ENCODE measurements at places on chromosomes 1 and 21. TPM values are rescaled to one million over a fixed set of nuclear protein-coding genes. Genes with fewer than 3 reads are reported as not detected.
A peak's percentile ranks its signal among the peaks of the same experiment; 100 is the strongest.

DNA sequence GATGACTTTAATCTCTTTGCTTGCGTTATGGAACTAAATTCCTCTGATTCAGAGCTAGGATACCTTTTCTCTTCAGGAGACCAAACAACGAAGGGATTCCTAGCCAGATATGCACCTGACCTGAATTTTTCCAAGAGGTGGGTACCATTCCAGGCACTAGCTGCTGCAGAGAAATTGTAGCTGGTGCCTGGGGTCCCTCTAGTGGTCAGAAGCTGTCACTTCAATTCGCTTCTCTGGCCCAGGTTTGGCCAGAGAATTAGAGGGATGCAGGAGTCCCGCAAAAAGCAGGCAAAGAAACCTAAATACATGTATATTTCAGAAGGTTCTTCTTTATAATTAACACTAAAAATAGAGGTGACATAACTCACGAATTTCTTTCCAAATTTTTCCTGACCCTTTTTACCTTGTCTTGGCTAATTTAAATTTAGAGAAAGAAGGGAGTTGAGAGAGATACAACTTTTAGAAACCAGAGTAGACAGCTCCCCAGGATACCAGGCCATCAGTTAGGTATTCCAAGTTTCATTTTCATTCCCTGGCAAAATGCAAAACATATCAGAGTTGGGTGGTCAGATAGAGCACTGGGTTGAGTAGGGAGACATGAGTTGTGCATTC lies 9.6 kb downstream of the ACKR1 start:
- DNase-seq = peak; percentile 45

- DNase-seq = no peak
These were observed 182.9 kb upstream of the FGGY start for GRCh38 chr1:59113876-59114457.

The HFM1 gene
- total RNA-seq = 0.20 TPM

GRCh38 chr1:42041031-42041430 lies 112.2 kb upstream of the GUCA2B start:
- no peak for DNase-seq

The DDAH1 gene
- 31.8 TPM for total RNA-seq

The TMEM240 gene
- 1.1 TPM for total RNA-seq

GRCh38 chr1:29811247-29811646 lies 574.9 kb downstream of the PTPRU start:
- no peak for DNase-seq

The BATF3 gene
- 2.0 TPM for total RNA-seq

The HORMAD1 gene
- total RNA-seq = not detected

The OR14I1 gene
- not detected for total RNA-seq

- no peak for DNase-seq
These were observed 61.6 kb upstream of the ECE1 start for GRCh38 chr1:21351901-21352300.

DNA sequence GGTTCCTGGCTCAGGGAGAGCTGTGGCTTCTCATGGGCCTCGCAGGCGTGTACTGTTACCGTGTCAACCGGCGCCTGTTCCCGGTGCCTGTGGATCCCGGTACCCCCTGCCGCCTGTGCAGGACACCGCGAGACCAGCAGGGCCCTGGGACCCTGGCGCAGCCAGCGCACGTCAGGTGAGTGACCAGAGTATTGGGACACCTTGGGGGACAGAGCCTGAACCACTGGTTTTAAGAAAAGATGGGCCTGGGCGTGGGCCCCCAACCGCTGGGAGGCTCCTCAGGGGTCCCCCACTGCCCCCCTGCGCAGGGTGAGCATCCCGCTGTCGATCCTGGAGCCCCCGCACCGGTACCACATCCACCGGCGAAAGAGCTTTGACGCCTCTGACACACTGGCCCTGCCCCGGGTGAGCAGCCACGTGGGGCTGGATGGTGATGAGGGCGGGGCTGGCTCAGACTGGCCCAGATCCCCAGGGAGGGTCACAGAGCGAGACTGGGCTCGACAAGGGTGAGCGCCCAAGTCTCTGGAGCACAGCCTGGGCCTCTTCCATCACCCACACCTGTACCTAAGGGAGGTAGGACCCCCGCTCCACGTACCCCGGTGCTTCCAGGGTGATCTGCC lies 10.5 kb downstream of the MIIP start:
- no peak for DNase-seq

The KRTAP19-3 gene
- not detected for total RNA-seq

DNA sequence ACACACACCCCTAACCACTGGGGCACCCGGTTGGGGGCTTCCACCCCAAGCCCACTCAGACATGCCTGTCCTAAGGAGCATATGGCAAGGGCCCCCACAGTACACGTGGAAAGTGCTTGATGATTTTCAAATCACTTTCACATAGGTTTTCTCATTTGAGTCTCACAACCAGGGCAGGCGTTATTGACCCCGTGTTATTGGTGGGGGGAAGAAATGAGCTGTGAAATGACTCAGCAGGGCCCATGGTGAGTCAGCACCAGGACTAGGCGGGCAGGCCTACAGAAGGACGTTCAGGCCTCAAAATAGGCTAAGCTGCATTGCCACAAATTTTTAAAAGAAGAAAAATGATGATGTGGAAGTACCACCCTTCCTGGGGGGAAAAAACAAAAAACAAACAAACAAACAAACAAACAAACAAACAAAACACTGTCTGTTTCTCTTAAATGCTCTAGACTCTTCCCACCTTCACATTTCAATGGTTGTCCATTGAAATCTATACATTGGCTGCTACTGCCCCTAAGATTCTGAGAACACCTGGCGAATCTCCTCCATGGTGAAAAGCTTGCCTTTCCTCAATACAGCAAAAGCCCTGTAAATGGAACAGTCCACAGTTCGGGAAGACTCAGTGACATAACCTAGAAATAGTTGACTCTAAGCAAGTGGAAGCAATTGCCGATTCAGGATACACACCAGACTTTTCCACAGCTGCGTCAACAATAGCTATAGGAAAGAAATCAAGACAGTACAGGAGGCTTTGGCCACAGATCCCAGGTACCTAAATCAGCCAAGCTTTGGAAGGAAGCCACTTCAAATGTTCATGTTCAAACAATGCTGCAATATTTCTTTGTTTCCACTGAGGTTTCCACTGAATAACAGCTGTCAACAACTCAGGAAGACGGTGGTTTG lies 234.7 kb downstream of the TOMM20 start:
- DNase-seq = peak; percentile 90

- no peak for DNase-seq
These were observed 446.6 kb downstream of the PLA2G4A start for GRCh38 chr1:187275346-187275745.

The TBX15 gene
- total RNA-seq = under 0.01 TPM

DNA sequence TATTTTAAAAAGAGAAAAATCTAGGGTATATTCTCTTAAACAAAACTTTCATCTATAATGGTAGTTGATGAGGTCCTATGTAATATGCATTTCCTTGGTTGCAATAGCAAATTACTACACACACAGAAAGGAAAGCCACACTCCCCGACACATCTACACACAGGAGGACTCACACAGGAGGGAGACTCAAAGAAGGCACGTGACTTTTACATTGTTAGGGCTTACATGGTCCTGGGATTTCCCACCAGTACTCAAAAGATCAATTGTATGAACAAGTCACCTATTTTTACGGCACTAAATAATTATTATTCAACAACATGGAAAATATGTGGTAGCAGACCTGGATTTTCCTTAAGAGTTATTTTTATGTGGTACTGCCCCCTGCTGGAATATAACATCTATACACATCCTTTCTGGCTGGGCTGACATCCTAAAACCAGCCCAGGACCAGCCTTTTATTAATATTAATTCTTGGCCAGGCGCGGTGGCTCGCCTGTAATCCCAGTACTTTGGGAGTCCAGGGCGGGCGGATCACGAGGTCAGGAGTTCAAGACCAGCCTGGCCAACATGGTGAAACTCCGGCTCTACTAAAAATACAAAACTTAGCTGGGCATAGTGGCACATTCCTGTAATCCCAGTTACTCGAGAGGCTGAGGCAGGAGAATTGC lies 33.9 kb upstream of the LGALS8 start:
- peak; percentile 79 for DNase-seq

GRCh38 chr1:152461544-152461943 lies 47.5 kb upstream of the CRNN start:
- DNase-seq = peak; percentile 80

DNA sequence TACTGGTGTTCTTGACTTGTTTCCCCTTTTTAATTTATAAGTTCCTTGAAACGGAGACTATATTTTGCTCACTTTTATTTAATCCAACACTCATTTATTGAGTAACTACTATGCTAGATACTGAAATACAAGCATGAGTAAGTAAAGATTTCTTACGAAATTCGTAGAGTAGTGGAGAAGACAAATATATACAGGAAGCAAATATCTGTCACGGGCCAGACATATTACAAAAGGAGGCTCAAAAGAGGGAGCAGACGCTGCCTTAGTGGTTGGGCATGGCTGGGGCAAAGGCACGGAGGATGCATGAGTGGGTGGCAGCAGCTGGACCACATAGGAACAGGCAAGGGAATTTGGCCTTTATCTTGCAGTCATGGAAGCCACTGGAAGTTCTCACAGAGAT lies 6.8 kb downstream of the NCF2 start:
- DNase-seq = no peak

GRCh38 chr1:45880930-45881329 lies 77.5 kb downstream of the MAST2 start:
- no peak for DNase-seq

- DNase-seq = no peak
These were observed 113.7 kb downstream of the RGL1 start for GRCh38 chr1:183918589-183918988.

DNA sequence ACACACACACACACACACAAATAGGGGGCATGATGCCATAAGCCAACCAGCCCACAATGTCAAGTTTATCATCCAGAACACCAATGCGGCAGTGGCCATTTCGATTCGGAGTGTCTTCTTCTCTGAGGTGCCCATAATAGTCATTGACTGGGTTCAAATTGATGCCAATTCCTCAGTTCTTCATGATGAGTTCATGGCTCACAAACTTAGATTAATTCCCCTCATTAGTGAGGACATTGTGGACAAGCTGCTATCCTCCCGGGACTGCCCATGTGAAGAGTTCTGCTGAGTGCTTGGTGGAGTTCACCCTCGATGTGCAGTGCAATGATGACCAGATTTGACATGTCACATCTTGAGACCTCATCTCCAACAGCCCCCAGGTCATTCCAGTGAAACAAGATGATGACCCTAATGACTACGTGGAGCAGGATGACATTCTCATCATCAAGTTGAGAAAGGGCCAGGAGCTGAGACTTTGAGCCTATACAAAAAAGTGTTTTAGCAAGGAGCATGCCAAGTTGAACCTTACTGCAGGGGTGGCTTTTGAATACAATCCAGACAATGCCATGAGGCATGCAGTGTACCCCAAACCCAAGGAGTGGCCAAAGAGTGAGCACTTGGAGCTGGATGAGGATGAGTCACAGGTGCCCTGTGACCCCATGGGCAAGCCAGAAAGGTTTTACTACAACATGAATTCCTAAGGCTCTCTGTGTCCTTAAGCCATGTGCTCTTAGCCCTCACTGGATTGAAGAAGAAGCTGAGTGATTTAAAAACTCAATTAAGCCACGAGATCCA lies 211.6 kb upstream of the SAMSN1 start:
- DNase-seq = no peak

DNA sequence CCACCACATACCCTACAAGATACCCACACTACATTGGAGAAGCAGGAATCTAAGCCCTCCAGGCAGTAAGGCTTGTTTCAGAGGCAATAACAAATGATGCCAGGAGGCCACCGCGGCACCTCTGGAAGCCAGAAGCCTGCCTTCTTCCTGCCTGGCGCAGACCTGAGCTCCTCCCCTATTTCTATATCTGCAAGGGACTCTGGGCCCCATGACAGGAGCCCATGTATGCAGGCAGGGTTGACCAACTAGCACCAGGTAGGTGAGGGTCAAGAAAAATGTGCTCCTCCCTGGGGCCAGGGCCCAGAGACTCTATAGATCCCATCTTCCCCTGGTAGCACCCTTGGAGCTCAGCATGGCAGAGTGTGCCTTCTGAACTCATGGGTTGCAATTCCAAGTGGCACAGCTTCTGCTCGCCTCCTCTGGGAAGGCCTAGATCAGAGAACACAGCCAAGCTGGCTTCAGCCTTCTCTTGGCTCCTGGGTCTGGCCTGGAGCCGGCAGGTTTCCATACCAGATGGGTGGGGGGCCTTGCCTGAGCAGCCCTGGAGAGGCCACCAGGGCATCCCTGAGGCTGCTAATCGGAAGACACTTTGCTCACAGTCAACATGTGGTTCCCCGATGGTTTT lies 85.1 kb downstream of the STUM start:
- no peak for DNase-seq

DNA sequence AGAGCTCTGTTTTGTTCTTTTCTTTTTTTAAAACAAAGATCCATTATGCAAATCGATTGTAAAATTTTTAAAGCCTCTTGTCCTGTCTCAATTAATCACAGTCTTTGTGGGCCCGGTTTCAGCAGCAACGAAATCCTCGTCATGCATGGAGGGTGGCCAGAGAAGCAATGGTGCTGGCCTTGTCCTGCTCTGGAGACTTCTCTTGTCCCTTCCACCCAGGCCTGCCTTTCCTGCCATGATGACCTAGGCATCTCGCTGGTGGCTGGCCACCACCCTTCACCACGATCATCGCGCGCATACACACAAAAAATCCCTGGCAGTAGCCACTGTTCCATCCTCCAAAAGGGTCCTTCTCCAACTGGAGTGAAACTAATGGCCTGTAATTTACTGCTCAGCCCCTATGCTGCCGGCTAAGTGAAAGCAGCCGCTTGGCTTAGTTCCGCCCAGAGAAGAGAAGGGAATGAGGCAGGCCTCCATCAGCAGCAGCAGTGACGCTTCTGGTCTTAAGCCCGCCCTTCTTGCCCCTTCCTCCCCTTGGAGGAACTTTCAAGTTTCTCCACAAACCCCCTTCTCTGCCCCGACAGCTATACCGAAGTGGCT lies 309.5 kb downstream of the NPHP4 start:
- DNase-seq = no peak

All from lung microvascular endothelial cell (primary cell).